ENCODE measurements at places on chromosomes 1 and 21.

DNA sequence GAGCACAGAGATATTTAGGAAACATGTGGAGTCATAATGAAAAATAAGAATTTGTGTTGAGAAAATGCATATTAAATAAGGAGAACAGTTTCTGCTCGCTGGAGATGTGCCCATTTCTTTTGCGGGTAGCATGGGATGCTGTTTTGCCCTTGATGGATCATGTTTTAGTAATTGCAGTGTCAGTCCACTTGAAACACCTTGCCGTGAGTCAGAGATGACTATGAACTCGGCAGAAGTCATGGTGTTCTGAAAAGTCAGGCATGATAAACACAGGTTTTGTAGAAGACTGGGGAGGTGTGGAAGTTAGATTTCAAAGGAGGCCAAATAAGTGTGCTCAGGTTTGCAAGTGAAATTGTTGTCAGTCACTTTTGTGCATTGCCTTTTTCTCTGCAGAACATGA, 315.0 kb upstream of the LRRC7 start:
- no peak for DNase-seq

- no peak for DNase-seq
Observed at GRCh38 chr1:223508796-223509195, 115.6 kb downstream of the CCDC185 start.

- no peak for DNase-seq
Observed at GRCh38 chr1:93735722-93736121, 54.1 kb upstream of the BCAR3 start.

GRCh38 chr21:31043471-31043870, 5.2 kb upstream of the KRTAP19-8 start:
- no peak for DNase-seq

GRCh38 chr1:240522122-240522822, 89.7 kb downstream of the GREM2 start:
- DNase-seq: no peak

GRCh38 chr1:237864338-237865244, 26.1 kb downstream of the ZP4 start:
- DNase-seq: no peak

DNA sequence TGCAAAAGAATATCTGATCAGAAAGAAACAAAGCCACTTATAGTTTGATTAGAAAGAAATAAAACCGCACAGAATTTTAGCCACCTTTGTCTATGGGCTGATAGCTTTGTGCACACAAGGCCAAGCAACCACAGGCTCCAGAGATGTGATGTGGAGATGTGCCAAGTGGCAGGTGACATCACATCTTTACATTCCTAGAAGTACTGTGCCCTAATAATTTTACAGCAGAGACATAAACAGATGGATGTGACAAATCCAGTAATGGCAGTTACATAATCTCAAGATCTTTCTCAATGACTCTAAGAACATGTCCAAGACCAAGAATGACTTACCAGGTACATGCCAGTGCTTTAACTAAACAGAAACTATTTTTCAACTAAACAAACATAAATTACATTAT, 159.5 kb downstream of the LTN1 start:
- no peak for DNase-seq

- DNase-seq: no peak
Observed at GRCh38 chr21:18986197-18986596, 582.6 kb upstream of the TMPRSS15 start.

DNA sequence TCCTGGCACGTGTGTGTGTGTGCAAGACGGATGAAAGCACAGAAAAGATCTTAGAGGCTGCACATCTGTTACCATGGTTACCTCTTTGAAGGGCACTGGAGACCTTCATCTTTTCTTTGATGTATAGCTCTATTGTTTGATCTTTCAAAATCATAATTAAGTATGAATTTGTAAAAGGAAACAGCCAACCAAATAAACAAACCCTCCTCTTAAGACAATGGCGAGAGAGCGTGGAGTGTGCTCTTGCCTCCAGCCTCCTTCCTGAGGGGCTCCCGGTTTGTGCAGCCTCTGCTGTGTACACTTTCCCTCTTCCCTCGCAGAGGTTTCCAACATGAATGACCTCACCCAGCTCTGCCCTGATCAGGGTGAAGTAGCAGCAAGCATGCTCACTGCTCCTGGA, 27.9 kb downstream of the CACNA1S start:
- no peak for DNase-seq

DNA sequence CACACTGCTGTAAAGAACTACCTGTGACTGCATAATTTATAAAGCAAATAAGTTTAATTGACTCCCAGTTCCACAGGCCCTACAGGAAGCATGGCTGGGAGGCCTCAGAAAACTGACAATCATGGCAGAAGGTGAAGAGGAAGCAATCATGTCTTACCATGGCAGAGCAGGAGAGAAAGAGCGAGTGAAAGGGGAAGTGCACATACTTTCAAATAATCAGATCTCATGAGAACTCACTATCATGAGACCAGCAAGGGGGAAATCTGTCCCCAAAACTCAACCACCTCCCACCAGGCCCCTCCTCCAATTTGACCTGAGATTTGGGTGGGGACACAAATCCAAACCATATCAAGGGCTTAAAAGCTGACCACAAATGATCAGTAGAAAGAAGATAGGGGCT, 493.2 kb downstream of the PTPRC start:
- no peak for DNase-seq

DNA sequence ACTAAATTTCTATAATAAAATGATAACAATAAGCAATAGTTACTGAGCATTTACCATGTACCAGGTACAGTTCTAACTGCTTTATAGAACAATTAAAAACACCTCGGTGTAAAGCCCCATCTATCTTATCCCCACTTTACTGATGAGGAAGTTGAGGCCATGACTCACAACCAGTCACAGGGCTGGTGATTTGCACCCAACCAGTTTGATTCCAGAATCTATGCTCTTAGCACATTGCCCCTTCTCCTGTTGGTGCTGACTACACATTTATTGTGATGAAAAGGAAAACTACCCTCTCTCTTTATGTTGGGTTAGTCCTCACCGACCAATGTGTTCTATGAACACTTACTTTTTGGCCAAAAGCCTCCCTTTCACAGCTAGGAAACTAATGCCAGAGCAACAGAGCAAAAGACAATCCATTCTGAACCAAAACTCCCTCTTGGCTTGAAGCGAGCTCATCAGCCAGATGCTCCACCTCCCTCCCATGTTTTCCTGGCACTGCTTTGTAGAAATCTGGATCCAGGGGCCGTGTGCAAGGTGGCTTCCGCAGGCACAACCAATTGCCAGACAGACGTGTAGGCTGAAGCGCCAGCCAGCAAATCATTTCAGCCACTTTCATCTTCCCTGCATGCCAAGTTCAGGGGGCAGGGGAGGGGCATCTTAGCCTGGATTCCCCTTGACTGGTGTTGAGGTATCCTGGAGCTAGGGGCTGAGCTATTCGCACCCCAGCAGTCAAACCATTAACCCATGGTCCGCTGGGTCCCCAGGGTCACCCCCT, 32.0 kb upstream of the SLC30A1 start:
- no peak for DNase-seq

- no peak for DNase-seq
Observed at GRCh38 chr1:14986168-14986567, 167.4 kb upstream of the TMEM51 start.

GRCh38 chr1:6275826-6276782, 15.2 kb upstream of the GPR153 start:
- DNase-seq: no peak

DNA sequence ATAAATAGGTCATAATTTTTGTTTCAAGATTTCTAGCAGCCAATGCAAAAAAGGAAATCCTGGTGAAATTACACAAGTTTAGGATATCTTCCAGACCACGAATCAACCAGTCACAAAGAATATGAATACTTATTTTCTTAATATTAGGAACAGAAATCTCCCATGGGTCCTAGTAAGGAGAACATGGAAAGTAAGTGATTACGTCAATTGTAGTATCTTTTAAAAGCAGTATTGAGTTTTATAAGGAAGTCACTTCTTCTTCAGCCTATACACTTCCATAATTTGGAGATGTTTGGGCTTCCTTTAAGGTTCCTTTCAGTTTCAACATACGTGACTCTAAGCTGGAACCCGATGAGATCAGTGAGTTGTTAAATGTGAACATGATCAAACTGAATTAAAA, 534.5 kb downstream of the USP25 start:
- DNase-seq: no peak

DNA sequence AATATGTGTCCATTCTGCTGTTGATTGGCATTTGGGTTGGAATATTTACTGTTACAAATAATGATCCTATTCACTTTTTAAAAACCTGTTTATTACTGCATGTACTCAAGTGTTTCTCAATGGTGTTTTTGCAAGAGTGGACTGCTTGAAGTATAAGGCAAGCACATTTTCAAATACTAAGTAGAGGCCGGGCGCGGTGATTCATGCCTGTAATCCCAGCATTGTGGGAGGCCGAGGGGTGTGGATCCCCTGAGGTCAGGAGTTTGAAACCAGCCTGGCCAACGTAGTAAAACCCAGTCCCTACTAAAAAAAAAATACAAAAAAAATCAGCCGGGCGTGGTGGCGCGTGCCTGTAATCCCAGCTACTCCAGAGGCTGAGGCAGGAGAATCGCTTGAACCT, 276.9 kb upstream of the ADGRL4 start:
- no peak for DNase-seq

DNA sequence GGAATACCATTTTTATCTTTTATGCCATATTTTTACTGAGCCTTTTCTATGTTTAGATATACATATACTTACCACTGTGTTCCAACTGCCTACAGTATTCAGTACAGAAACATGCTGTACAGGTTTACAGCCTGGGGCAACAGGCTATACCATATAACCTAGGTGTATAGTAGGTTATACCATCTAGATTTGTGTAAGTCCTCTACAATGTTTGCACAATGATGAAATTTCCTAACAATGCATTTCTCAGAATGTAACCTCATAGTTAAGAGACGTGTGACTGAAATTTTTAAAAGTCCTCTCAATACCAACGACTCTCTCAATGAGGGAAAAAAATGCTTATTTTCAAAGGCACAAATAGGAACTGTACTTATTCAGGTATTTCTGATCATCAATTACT, 21.7 kb downstream of the INTS7 start:
- no peak for DNase-seq

DNA sequence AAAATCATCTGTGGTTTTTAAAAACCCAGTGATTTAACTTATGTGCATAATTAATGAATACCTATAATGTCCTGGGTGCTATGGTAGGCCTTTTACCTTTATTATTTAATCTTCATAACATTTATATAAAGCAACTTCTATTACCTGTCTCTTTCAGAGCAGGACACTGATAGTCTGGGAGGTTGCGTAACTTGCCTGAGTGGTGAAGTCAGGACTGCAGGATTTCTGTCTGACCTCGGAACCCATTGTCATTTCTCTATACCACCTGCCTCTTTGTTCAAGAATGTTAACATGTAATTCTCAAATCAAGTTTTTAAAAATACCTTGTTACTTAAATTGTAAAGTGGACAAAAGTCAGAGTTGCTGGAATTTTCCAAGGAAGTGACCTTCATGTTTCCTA, 41.0 kb upstream of the BACH1 start:
- no peak for DNase-seq

- no peak for DNase-seq
Observed at GRCh38 chr21:39720126-39720778, 24.7 kb upstream of the IGSF5 start.

- DNase-seq: no peak
Observed at GRCh38 chr1:212098310-212098709, 62.8 kb downstream of the DTL start.

DNA sequence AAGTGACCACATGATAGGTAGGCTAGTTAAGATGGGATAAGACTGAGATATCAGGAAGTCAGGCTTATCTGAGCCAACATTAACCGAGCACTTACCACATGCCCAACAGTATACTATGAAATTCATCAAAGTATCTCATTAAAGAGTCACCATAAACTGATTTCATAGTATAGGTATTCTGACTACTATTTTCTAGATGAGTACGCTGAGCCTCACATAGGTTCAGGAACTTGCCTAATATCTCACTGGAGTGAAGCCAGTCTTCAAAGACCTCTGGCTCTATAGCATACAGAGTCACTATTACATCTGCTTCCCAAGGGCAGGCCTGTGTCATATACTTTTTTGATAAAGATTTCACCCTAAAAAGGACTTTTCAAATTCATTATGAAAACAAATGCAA, 115.6 kb upstream of the NGF start:
- no peak for DNase-seq

DNA sequence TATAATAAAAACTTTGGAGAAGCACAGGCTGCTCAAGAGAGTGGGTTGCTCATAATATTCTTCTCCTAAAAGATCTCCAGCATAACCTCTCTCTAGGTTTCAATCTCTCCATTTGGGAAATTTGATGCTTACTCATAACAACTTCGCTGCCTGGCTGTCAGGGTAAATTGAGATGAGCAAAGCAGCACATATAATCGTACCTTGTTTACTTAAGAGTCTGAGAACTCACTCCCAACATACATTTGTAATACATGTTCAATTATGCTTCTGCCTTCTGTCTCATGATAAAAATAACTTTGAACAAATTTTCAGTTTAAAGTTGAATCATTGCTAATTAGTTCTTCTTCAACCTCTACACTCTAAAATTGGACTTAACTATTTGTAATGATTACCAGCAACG, 68.9 kb downstream of the DUSP10 start:
- no peak for DNase-seq

DNA sequence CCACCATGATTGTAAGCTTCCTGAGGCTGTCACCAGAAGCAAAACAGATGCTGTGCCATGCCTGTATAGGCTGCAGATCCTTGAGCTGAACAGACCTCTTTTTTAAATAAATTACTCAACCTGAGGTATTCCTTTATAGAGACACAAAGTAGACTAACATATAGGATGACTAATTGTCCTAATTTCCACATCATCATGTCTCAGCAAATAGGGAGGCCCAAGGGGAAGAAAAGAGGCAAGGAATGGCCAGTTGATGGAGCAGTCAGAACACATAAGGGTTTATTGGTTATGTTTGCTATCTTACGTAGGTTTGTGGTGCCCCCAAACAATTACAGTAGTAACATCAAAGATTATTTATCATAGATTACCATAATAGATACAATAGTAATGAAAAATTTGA, 126.2 kb downstream of the RASAL2 start:
- no peak for DNase-seq

GRCh38 chr1:150024156-150024555, 13.6 kb upstream of the OTUD7B start:
- DNase-seq: no peak

GRCh38 chr1:63632110-63632509, 38.9 kb downstream of the PGM1 start:
- DNase-seq: no peak

GRCh38 chr21:24994717-24995116, 612.6 kb downstream of the MRPL39 start:
- DNase-seq: no peak

DNA sequence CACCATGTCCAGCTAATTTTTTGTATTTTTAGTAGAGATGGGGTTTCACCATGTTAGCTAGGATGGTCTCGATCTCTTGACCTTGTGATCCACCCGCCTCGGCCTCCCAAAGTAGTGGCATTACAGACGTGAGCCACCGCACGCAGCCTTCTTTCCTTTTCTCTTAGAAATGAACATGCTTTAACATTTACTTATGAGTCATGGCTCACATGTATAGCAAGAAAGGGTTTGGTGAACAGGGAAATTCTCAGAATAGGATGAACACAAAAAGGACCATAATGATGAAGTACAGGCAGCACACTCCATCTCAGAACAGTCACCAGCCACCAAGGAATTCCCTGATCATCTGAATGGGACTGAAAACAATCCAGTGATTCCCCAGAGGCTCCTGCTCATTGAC, 9.4 kb upstream of the VAMP4 start:
- DNase-seq: no peak

GRCh38 chr21:39867198-39867650, at the start of gene PCP4:
Gene PCP4 (plus strand): TSS chr21:39867438. CDS start chr21:39867502, 64 bp downstream.
- DNase-seq: no peak

- DNase-seq: no peak
Observed at GRCh38 chr1:209512821-209513220, 70.7 kb upstream of the CAMK1G start.

All from effector CD4-positive, alpha-beta T cell (primary cell).